Cardiac muscle cell (in vitro differentiated cells and primary cell): ENCODE measurements at places on chromosomes 12 and 14. TPM values are rescaled to one million over a fixed set of nuclear protein-coding genes. Genes with fewer than 3 reads are reported as not detected.

DNA sequence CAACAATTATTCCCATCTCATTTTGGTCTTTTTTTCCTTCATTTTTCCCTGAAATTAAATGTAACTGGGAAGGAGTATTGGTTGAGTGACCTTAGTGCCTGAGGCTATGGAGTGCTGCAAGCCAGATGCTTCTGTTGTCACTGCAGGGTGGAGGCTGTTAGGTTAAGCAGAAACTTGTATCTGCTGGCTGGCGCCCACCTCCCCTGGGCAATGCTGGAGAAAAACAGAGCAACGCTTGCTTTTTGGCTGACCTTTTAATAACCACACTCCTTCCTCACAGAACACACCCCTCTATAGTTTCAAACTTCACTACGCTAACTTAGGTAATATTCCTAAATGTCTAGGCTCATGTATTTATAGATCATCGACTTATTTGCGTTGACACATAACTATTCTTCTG is 583.5 kb upstream of the NOVA1 start:
- no peak for DNase-seq
- no peak overlapping the region for H3K4me3 ChIP-seq
- H3K36me3 ChIP-seq = no peaks in the 10 kb centered on the region
- no peaks in the 10 kb centered on the region for H3K27me3 ChIP-seq
- H3K27ac ChIP-seq = no peak overlapping the region

- no peak overlapping the region for H3K4me3 ChIP-seq
- no peaks in the 10 kb centered on the region for H3K36me3 ChIP-seq
- peaks cover 23% of the 10 kb centered on the region for H3K4me1 ChIP-seq
- H3K27ac ChIP-seq = no peak overlapping the region
- H3K27me3 ChIP-seq = no peaks in the 10 kb centered on the region
These were observed 221.5 kb upstream of the HMGA2 start for GRCh38 chr12:65602610-65603295.

DNA sequence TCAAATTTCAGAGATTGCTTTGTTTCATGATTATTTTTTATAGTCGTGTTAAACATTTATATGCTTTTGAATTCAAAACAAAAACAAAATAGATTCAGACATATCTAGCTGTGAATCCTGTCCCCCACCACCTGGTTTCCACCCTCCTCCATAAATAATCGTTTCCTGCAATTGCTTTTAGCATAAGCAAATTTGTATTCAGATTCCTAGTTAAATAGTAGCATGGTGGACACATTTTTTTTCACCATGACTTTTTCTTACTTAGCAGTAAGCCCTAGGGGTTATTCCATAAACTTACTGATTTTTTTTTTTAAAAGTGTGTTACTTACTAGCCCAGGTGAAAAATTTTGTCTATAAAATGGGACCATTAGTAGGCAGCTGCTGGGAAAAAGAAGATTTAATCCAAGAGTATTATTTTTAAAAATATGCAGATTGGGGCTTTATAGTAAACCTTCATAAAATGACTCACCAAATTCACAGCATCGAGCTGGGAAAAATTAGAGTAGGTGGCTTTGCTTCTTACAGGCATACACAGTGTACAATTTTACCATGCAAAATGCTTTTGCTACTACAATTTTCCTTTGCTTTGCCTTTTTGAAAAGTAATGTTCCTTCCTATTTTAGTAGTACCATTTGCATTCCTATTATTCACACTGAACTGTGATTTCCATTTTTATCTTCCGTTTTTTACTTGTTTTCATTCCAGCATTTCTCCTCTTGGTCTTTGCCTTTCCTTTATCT is 117.8 kb downstream of the BTG1 start:
- H3K4me1 ChIP-seq = peaks cover 10% of the 10 kb centered on the region
- no peak overlapping the region for H3K27ac ChIP-seq
- no peak for DNase-seq
- H3K27me3 ChIP-seq = no peaks in the 10 kb centered on the region
- H3K4me3 ChIP-seq = no peak overlapping the region

Gene TMEM121
- total RNA-seq = 6.8 and 8.8 TPM in 2 replicates

Gene ARHGAP9
- 0.07 and 2.3 TPM in 2 replicates for total RNA-seq

DNA sequence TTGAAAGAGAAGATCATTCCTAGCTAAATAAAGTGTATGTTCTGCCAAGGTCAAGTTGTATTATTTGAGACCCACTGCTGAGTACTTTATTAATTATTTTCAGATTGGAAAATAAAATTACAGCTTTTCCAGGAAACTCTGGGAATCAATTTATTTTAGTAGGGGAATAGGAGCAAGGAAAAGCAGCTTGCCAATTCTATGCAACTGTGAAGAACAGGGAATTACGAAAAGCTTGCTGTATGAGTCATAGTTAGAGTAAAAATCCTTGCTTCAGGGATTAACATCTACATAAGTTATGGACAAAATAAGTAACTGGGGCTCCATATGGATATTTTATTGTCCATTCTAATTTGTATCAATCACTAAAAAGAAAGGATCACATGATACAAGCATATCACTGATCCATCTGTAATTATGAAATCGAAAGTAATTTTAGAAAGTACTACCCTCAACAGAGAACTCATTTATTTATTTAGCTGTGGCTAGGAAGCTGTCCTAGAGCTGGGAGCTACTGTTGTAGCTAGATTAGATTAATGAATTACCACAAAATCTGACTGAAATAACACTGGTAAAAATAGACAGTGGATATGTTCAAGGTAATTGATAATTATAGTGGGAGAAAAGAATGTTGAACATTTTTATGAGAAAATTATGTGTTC is 303.5 kb upstream of the NPAS3 start:
- no peaks in the 10 kb centered on the region for H3K36me3 ChIP-seq
- H3K27me3 ChIP-seq = no peaks in the 10 kb centered on the region

GRCh38 chr12:11748903-11749302 is 99.4 kb downstream of the ETV6 start:
- no peaks in the 10 kb centered on the region for H3K27me3 ChIP-seq
- no peak overlapping the region for H3K4me3 ChIP-seq
- H3K27ac ChIP-seq = no peak overlapping the region

- no peaks in the 10 kb centered on the region for H3K4me1 ChIP-seq
- H3K27me3 ChIP-seq = no peaks in the 10 kb centered on the region
- DNase-seq = no peak
These were observed 242.3 kb downstream of the NRXN3 start for GRCh38 chr14:78412475-78412874.

Gene STRAP
- 81.6 and 91.1 TPM in 2 replicates for total RNA-seq

Gene SLC8A3
- 0.09 and 0.46 TPM in 2 replicates for total RNA-seq

DNA sequence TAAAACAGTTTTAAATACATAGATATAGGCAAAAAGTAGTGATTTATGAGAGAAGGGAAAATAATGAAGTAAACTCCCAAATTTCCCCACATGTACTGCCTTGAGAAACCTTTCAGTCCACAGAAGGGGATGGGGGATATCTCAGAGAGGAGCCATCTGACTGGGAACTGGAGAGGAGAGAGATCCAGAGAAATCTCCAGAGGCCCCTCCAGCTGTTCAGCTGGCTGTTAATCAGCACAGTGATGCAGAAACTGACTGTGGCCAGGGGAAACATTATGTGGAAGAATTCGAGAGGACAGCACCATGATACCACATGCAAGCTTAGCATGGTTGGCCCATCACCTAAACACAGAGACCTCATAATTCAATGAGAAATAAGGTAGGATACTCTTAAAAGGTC is 1165.9 kb upstream of the TMEM132C start:
- no peak for DNase-seq
- H3K36me3 ChIP-seq = no peaks in the 10 kb centered on the region
- H3K4me3 ChIP-seq = no peak overlapping the region
- H3K27ac ChIP-seq = no peak overlapping the region
- no peaks in the 10 kb centered on the region for H3K4me1 ChIP-seq

Gene IGF1
- total RNA-seq = 1.4 TPM in 1 of 2 replicates, not detected in the other
